ENCODE measurements at places on chromosomes 2 and 18.

DNA sequence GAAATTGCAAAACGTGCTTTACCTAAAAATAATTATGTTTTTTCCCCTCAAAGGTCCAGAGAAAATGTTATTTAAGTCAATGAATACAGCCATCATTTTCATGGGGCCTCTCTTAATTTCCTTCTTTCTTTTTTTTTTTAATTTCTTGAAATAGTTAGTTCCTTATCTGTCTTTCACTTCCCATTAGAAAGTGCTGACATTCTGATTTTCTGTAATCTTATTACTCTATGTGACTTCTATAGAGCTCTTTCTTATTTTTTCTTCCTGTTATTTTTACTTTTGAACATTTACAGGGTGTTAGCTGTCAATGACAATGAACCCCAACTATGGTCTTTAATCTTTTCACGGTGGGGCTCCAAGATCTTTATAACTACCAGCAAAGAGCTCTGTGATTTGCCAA, 30.0 kb downstream of the CTLA4 start:
- DNase-seq = no peak

GRCh38 chr18:59927246-59927825, 27.5 kb downstream of the PMAIP1 start:
- no peak for DNase-seq

- no peak for DNase-seq
Measured at GRCh38 chr2:172938713-172939375, 136.8 kb upstream of the MAP3K20 start.

DNA sequence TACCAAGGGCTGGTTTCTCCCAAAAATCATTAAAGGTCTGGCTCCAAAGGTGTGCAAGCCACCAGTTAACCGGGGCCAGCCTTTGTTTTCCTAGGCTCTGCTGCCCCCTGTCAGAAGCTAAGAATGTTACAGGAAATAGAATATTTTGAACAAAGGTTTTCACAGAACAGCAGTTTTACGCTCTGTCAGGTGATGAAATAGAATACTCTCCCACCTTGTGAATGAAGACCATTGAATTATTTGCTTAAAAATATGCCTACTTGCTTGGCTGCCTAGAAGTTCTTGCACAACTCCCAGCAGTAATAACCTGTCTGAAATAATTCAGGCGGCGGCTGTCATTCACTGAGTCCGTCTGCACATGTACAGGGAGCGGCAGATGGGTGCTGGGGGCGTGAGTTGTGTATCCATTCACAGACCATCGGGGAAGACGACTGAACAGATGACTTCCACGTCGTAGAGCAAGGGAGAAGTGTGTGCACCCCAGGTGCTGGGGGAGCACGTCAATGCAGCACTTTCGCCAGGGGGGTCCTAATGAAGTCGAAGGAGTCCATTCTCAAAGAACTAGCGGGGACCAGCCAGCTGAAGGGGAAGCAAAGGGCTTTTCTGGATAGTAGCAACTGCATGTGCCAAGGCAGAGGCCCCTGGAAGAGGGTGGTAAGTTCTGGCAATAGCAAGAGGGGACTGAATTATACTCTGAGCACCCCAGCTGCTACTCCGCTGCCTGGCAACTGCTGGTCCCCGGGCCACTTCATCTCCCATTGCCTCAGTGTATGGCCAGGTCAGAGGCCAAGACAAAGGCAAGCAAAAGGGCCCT, 56.1 kb downstream of the SF3B1 start:
- DNase-seq = peak; percentile 86

- no peak for DNase-seq
Measured at GRCh38 chr2:101961338-101962191, 30.2 kb upstream of the IL1R2 start.

- DNase-seq = no peak
Measured at GRCh38 chr2:50039445-50039844, 885.1 kb upstream of the FSHR start.

DNA sequence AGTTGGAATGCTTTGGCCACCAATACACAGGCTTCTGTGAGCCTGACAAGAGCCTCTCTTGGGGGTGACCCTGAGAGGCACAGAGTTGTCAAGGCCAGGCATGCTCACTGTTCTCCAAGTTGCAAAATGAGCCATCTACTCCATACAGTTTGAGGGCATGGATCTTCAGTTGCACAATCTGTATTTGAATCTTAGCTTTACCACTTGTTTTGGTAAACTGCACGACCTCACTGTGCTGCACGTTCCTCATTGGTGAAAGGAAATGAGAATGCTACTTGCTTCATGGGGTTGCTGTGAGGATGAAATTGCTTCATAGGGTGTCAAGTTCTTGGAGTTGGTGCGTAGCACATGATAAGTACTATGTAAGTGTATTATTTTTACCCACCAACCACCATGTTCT, 12.0 kb upstream of the HAAO start:
- DNase-seq = no peak

DNA sequence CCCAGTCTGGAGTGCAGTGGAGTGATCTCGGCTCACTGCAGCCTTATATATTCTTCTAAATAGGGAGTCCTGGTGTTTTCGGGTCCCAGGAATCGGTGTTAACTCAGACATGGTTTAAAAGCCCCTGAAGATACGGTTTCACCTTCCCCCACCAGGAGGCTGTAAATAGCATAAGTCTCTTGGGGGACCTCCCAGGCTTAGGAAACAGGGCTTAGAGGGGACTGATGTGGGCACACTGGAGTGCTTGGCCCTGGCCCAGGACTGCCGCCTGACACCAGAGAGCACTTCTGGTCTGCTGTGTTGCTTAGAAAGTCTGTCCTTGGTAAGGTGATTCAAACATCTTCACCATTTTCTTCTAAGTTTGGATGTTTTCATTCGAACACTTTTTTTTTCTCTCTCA, 39.7 kb upstream of the MAP4K4 start:
- peak; percentile 80 for DNase-seq

GRCh38 chr18:53165770-53166169, 825.8 kb downstream of the DCC start:
- no peak for DNase-seq

DNA sequence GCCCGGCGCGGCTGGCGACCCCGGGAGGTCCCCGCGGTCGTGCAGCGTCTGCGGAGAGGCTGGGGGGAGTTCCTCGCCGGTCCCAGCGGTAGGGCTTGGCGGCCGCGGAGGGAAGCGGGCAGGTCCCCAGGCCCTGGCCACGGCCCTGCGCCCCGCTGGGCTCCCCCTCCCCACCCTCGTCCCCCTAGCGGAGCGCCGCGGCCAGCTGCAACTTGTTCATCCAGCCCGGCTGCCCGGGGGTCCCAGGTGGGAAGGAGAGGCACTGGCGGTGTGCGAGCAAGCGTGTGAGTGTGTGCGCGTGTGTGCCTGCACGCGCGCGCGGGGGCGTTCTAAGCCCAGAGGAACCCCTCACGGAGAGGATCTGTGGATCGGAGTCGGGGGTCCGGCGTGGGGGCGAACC, 1.3 kb downstream of the PTPRM start:
- peak; percentile 37 for DNase-seq

All from NCI-H2171 (cell line).